ENCODE measurements at places on chromosomes 5 and 9.

- H3K4me1 ChIP-seq, result no peaks in the 10 kb centered on the region
- peaks cover 4% of the 10 kb centered on the region for H3K27me3 ChIP-seq
- no peak for DNase-seq
- H3K36me3 ChIP-seq, result no peaks in the 10 kb centered on the region
Measured at GRCh38 chr9:17782430-17783149, 203.7 kb downstream of the SH3GL2 start.

DNA sequence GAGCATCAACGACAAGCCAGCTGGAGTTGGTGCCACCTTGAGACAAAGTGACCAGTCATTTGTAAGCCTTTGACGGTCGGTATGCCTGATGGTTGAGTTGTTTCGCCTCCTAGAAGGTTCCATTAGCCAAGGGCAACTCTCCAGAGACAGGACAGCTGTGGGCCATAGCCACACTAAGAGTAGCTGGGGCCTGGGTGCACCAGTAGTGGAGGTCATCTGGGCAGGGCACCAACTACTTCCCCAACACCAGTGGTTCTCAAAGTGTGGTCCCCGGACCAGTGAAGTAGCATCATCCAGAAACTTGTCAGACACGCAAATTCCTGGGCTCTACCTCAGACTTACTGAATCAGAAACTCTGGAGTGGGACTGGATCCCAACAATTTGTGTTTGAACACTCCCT is 217.5 kb upstream of the TAS2R1 start:
- no peak overlapping the region for H3K4me3 ChIP-seq
- no peaks in the 10 kb centered on the region for H3K4me1 ChIP-seq
- H3K27ac ChIP-seq, result no peak overlapping the region
- H3K27me3 ChIP-seq, result peaks cover 4% of the 10 kb centered on the region
- no peaks in the 10 kb centered on the region for H3K36me3 ChIP-seq
- DNase-seq, result no peak

GRCh38 chr5:170168002-170168401 is 62.3 kb downstream of the FOXI1 start:
- no peak overlapping the region for H3K27ac ChIP-seq
- peaks cover 5% of the 10 kb centered on the region for H3K4me1 ChIP-seq
- no peaks in the 10 kb centered on the region for H3K36me3 ChIP-seq

DNA sequence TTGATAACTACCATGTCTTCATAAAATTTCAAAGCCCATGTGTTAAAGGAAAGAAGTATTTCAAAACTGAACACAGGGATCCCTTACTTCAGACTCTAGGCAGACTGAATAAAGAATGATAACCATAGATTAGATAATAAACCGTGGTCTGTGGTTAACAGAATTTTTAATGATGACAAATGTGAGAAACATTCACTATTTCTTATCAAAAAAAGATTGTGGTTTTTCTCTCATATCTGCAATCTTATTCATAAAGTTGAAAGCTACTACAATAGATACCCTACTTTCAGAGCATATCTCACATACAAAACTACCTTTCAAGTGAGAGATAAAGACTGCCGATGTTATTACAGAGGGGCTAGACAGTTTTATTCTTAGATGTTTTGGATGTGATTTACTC is 816.8 kb upstream of the DMAC1 start:
- peaks cover 35% of the 10 kb centered on the region for H3K4me1 ChIP-seq
- H3K27ac ChIP-seq, result no peak overlapping the region
- H3K27me3 ChIP-seq, result no peaks in the 10 kb centered on the region
- DNase-seq, result no peak
- H3K36me3 ChIP-seq, result peaks cover 9% of the 10 kb centered on the region

DNA sequence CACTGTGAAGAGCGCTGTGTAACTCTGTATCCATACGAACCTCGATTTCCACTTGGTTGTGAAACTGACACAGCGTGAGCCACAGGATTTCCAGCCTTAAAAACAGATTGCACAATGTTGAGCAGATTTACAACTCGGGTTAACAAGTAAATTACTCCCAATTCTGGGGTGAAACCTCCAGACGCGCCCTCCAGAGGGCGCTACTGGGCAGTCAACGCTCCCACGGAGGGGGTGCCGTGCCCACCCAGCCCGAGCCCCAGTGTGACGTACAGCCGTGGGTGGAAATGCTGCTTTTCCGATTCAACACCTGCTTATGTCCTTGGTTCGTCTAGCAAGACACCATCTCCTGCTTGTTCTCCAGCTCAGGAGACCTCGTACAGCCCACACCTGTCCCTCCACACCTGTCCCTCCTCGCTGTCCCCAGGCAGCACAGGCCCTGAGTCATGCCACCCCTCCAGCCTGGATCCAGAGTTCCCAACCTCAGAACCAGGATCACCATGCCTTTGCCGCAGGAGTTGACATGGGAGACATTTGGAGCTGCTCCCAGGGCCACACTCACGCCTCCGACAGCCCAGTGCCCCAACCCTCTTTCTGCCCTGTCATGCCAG is 34.4 kb upstream of the SLC6A3 start:
- DNase-seq, result peak; percentile 54
- H3K27ac ChIP-seq, result no peak overlapping the region
- no peak overlapping the region for H3K4me3 ChIP-seq
- no peaks in the 10 kb centered on the region for H3K4me1 ChIP-seq

- H3K36me3 ChIP-seq, result no peaks in the 10 kb centered on the region
- no peak overlapping the region for H3K4me3 ChIP-seq
- peaks cover 11% of the 10 kb centered on the region for H3K27me3 ChIP-seq
- H3K27ac ChIP-seq, result no peak overlapping the region
Measured at GRCh38 chr9:87864915-87865314, 17.8 kb upstream of the SPATA31E1 start.

GRCh38 chr9:90288275-90288639 is 354.4 kb downstream of the DIRAS2 start:
- H3K27ac ChIP-seq, result no peak overlapping the region

- peaks cover 4% of the 10 kb centered on the region for H3K27me3 ChIP-seq
- peak; percentile 62 for DNase-seq
- H3K27ac ChIP-seq, result peak overlapping the region; percentile 98
Measured at GRCh38 chr9:128094166-128094949, 26.3 kb downstream of the SLC25A25 start.

GRCh38 chr5:14417792-14418765 is 163.5 kb upstream of the OTULINL start:
- H3K27ac ChIP-seq, result peak overlapping the region; percentile 73
- peaks cover 88% of the 10 kb centered on the region for H3K36me3 ChIP-seq
- H3K4me3 ChIP-seq, result no peak overlapping the region
- DNase-seq, result no peak
- peaks cover 3% of the 10 kb centered on the region for H3K27me3 ChIP-seq

DNA sequence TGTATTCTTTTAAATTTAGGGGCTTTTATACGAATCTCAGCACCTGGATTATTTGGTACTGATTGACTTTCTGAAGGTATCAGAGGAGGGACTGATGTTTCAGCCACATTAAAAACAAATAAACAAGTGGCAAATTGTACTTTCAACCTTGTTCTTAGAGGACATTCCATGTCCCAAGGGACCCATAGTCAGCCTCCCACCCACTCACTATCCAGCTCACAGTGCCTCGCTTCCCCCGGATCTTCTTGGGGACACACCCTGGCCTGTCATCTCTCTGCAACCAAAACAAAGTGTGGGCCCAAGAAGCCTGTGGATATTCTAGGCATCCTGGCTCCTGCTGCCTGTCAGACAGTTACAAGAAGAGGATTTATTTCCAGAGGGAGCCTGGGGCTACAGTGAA is 8.8 kb upstream of the BOD1 start:
- H3K36me3 ChIP-seq, result no peaks in the 10 kb centered on the region
- H3K27me3 ChIP-seq, result peaks cover 14% of the 10 kb centered on the region
- H3K4me3 ChIP-seq, result no peak overlapping the region
- H3K27ac ChIP-seq, result no peak overlapping the region
- no peak for DNase-seq
- H3K4me1 ChIP-seq, result peaks cover 69% of the 10 kb centered on the region

GRCh38 chr9:34465468-34465867 is 6.9 kb downstream of the DNAI1 start:
- no peak overlapping the region for H3K4me3 ChIP-seq
- H3K36me3 ChIP-seq, result no peaks in the 10 kb centered on the region
- peaks cover 9% of the 10 kb centered on the region for H3K27me3 ChIP-seq
- no peak for DNase-seq
- H3K4me1 ChIP-seq, result no peaks in the 10 kb centered on the region
- H3K27ac ChIP-seq, result no peak overlapping the region

DNA sequence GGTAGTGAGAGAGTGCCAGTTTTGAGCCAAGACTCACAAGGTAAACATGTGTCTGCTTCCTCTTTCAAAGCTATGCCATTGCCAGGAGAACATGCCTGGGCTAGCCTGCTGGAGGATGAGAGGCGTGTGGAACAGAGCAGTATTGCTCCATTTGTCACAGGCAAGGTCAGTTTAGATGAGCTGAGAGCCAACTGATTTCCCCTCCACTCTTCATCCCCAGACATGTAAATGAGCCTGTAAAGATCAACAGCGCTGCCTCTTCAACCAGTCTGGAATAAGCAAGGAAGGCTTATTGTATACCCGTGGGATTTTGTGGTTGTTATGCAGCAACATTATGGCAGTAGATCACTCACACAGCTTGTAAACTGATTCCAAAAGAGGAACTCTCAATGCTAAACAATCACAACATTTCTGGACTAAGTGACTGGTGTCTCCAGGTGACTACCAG is 8.2 kb upstream of the GDNF start:
- H3K27me3 ChIP-seq, result peaks cover 4% of the 10 kb centered on the region
- peak overlapping the region; percentile 90 for H3K27ac ChIP-seq
- H3K4me3 ChIP-seq, result no peak overlapping the region
- no peak for DNase-seq
- peaks cover 68% of the 10 kb centered on the region for H3K4me1 ChIP-seq
- H3K36me3 ChIP-seq, result peaks cover 12% of the 10 kb centered on the region

- H3K27ac ChIP-seq, result no peak overlapping the region
- H3K27me3 ChIP-seq, result no peaks in the 10 kb centered on the region
- H3K36me3 ChIP-seq, result peaks cover 4% of the 10 kb centered on the region
- no peak overlapping the region for H3K4me3 ChIP-seq
- H3K4me1 ChIP-seq, result no peaks in the 10 kb centered on the region
- DNase-seq, result no peak
Measured at GRCh38 chr9:82682431-82682830, 380.5 kb downstream of the RASEF start.

GRCh38 chr9:123120953-123121352 is 87.5 kb downstream of the GPR21 start:
- no peak overlapping the region for H3K27ac ChIP-seq
- H3K36me3 ChIP-seq, result peaks cover 10% of the 10 kb centered on the region
- H3K27me3 ChIP-seq, result no peaks in the 10 kb centered on the region
- H3K4me1 ChIP-seq, result peaks cover 14% of the 10 kb centered on the region
- no peak for DNase-seq

DNA sequence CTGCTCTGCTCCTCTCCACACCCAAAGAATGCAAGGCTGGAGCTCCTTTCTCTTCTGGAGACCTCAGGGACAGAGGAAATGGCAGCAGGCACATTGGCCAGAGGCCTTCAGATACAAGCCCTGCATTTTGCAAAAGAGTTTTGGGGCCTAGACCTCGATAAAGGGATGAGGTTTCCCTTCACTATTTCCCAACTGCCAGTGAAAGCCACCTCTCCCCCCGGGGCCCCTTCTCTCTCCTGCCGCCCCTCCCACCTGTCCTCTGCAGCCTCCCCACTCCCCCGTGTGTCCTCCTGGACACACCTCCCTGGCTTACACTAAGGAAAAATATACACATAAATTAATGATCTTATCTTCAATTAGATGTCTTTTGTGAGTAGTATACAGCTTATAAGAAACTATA is 21.3 kb upstream of the LMNB1 start:
- H3K4me3 ChIP-seq, result no peak overlapping the region
- no peak for DNase-seq
- H3K36me3 ChIP-seq, result no peaks in the 10 kb centered on the region
- H3K27ac ChIP-seq, result no peak overlapping the region
- H3K4me1 ChIP-seq, result peaks cover 12% of the 10 kb centered on the region

DNA sequence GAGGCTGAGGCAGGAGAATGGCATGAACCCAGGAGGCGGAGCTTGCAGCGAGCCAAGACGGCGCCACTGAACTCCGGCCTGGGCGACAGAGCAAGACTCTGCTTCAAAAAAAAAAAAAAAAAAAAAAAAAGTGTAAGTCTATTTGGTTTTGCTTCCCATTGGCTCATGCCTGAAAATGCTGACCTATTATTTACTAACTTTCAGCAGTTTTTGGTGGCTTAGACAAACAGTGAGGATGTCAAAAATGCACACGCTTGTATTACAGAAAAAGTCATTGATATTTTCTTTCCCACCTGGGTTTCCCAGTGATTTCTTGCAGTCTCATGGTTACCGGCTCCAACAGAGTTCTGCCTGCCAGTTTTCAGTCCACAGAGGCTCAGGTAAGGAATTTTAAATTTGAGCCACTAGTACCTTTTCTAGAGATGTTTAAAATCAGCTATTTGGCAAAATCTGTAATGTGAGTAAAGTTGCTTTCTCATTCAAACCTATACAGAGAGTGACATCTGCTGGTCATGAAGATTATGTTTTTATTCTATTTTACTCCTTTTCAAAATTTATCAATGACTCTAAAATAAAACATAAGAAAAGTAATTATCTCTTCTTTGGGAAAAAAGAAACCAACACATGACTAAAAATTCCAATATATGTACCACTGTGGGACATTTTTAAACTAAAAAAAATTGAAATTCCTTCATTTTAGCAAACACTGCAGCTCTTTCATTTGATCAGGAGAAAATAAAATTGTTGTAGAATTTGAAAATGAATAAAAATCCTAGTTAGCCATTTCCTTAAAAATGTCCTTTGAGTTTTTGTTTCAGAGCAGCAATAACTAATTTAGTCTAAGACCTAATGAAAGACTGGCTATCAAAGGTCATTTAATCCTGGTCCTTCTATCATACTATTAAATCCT is 8.8 kb downstream of the FAM200C start:
- peaks cover 49% of the 10 kb centered on the region for H3K36me3 ChIP-seq
- no peak overlapping the region for H3K27ac ChIP-seq
- peaks cover 2% of the 10 kb centered on the region for H3K4me1 ChIP-seq
- no peak overlapping the region for H3K4me3 ChIP-seq

DNA sequence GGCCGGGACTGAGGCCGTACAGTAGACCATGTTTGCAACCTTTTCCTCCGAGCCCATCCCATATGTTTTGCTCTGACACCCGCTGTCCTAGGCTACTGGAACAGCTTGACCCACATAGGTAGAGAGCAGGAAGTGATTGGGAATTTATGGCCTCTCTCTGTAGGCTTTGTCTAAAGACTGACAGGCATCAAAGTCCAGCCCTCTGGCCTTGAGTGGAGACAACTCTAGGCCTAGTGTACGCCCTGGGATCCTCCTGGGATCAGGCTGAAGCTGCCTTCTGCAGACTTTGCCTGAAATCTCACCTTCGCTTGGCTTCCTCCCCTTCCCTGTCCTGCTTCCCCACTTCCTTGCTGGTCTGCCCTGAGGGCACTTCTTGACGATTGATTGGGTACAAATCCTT is 13.6 kb upstream of the AKNA start:
- DNase-seq, result no peak
- H3K27ac ChIP-seq, result peak overlapping the region; percentile 73
- peaks cover 15% of the 10 kb centered on the region for H3K27me3 ChIP-seq

GRCh38 chr9:114745108-114745848 is 60.6 kb downstream of the TNFSF15 start:
- H3K27me3 ChIP-seq, result peaks cover 17% of the 10 kb centered on the region
- no peaks in the 10 kb centered on the region for H3K36me3 ChIP-seq
- no peaks in the 10 kb centered on the region for H3K4me1 ChIP-seq
- no peak overlapping the region for H3K27ac ChIP-seq
- DNase-seq, result no peak

- no peak for DNase-seq
- H3K27ac ChIP-seq, result no peak overlapping the region
- no peak overlapping the region for H3K4me3 ChIP-seq
- H3K36me3 ChIP-seq, result no peaks in the 10 kb centered on the region
Measured at GRCh38 chr5:144644317-144644716, 473.6 kb downstream of the KCTD16 start.

Measured in nephron progenitor cell (in vitro differentiated cells).